ENCODE measurements at places on chromosomes 1 and 21. TPM values are rescaled to one million over a fixed set of nuclear protein-coding genes. Genes with fewer than 3 reads are reported as not detected.

The FCRL1 gene
- total RNA-seq = not detected

The MTR gene
- 34.5 TPM for total RNA-seq

The CD1E gene
- total RNA-seq = not detected

The LAMC1 gene
- total RNA-seq = 135 TPM

The SYCP1 gene
- total RNA-seq = 0.34 TPM

The NBL1 gene
- 17.1 TPM for total RNA-seq

The FAM78B gene
- total RNA-seq = 2.7 TPM

DNA sequence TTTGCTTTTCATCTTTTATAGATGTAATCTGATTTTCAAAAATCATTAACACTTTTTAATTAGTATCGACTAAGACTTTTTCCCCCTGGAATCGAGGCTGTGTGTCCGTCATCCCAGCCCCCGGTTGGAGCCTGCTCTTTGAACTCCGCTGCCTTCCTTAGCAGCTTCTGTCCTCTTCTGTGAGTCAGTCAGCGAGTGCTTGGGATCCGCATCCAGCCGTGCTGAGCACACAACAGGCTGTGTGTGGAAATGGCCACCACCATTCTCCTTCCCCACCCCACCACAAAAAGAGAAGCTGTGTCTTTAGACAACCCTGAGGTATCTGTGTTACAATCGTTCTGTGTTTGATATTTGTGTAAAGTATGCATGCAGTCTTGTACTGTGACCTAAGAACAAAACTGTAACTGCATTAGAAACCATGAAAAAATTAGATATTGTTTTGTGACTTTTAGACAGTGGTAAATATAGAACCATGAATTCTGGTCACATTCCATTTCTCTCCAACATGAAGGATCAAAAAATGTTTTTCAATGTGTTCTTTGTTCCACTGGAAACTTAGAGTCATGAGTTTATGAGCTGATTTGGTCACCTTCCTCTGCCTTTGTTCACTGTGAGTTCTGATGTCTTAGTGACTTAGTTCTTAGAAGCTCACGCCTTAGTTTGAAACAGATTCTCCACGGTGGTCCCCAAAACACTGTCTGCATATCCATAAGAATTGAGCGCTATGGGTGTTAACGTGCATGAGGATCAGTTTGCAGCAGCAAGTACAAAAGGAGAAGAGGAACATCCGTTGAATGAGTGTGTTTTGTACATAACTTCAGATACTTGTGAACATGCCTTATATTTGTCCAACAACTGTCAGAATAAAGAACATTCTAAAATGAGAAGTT, 64.7 kb downstream of the VPS26C start:
- DNase-seq = no peak
- no peak overlapping the region for H3K4me3 ChIP-seq
- H3K27ac ChIP-seq = no peak overlapping the region
- peaks cover 13% of the 10 kb centered on the region for H3K4me1 ChIP-seq
- H3K36me3 ChIP-seq = peaks cover 9% of the 10 kb centered on the region

DNA sequence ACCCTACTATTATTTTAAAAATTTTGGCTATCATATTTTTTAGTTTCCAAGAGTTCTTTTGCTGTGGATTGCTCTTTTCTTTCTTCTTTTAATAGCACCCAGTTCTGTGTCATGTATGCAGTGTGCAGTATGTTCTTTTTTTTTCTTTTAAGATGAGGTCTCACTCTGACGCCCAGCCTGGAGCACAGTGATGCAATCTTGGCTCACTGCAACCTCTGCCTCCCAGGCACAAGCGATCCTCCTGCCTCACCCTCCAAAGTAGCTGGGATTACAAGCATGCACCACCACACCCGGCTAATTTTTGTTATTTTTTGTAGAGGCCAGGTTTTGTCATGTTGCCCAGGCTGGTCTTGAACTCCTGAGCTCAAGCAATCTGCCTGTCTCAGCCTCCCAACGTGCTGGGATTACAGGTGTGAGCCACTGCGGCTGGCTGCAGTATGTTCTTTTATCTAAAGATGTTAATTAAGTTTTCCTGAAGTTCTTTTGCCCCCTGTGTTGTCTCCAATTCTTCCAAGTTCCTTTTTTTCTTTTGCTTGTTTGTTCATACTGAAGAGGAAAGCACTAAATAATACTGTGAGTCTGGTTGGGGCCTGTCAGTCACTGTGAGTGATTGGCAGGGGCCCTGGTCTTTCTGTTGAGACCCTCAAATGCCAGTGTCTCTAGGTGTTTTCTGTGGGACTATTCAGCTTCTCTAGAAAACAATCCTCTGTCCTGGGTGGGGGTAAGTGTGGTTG, 17.5 kb upstream of the TTC22 start:
- no peak for DNase-seq
- H3K27ac ChIP-seq = no peak overlapping the region
- H3K36me3 ChIP-seq = 0 out of 2 replicates have a peak, but pooled peaks cover 2% of the 10 kb centered on the region

- peaks cover 52% of the 10 kb centered on the region for H3K4me1 ChIP-seq
- no peaks in the 10 kb centered on the region for H3K27me3 ChIP-seq
- DNase-seq = peak; percentile 67
- no peak overlapping the region for H3K4me3 ChIP-seq
Observed at GRCh38 chr1:25586181-25586588, 30.4 kb upstream of the MAN1C1 start.

GRCh38 chr21:23853796-23854379, 1753.4 kb downstream of the MRPL39 start:
- no peak for DNase-seq
- no peaks in the 10 kb centered on the region for H3K4me1 ChIP-seq
- H3K27ac ChIP-seq = no peak overlapping the region
- H3K36me3 ChIP-seq = peaks cover 24% of the 10 kb centered on the region
- peaks cover 5% of the 10 kb centered on the region for H3K27me3 ChIP-seq

DNA sequence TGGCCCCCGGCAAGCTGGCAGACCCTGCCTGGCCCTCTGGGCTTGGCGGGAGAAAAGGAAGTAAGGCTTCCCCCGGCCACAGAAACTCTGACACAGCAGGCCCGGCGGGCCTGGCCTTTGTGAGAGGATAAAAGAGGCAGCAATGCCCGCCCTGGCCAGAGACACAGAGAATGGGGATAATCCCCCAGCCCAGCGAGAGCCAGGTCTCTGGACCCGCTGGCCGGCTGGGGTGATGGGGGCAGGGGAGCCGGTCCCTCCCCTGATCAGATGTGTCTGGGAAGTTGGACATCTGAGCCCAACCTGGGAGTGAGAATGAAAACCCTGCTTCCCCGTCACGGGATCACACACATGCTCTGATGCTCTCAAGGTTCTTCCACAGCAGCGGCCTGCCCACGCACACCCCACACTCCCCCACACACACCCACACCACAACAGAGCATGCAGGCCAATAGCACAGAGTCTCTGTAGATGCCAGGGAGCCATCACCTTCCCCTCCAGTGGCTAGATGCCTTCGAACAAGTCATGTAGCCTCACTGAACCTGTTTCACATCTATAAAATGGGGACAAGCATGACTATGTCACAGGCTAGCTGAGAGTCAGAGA, 4.2 kb downstream of the RSPO1 start:
- DNase-seq = no peak
- no peak overlapping the region for H3K4me3 ChIP-seq
- H3K4me1 ChIP-seq = peaks cover 11% of the 10 kb centered on the region
- H3K27ac ChIP-seq = no peak overlapping the region

DNA sequence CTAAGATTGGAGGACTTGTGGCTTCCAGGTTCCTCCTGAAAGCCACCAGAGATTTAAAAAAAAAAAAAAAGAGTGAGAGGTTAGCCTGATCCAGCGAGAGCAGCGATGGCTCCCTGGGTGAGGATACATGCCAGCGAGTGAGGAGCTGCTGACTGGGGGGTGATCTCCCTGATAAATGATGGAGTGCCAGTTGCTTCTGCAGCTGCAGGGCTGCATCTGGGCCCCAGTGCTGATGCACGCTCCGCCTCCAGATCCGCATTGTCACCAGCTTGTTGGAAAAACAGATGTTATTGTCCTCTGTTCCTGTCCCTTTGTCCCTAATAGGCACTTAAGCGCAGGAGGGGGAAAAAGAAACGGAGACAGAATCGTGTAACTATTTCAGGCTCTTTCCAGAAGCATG, 28.6 kb downstream of the UBIAD1 start:
- no peaks in the 10 kb centered on the region for H3K27me3 ChIP-seq
- H3K27ac ChIP-seq = peak overlapping the region; percentile 63
- peaks cover 12% of the 10 kb centered on the region for H3K4me1 ChIP-seq
- no peak for DNase-seq
- no peak overlapping the region for H3K4me3 ChIP-seq
- no peaks in the 10 kb centered on the region for H3K36me3 ChIP-seq

All from WTC11 (cell line).